Bone marrow (tissue), 2 donors: ENCODE measurements at places on chromosomes 7 and 10.

GRCh38 chr7:46468753-46469356 lies 547.8 kb upstream of the IGFBP3 start:
- no peak for DNase-seq

DNA sequence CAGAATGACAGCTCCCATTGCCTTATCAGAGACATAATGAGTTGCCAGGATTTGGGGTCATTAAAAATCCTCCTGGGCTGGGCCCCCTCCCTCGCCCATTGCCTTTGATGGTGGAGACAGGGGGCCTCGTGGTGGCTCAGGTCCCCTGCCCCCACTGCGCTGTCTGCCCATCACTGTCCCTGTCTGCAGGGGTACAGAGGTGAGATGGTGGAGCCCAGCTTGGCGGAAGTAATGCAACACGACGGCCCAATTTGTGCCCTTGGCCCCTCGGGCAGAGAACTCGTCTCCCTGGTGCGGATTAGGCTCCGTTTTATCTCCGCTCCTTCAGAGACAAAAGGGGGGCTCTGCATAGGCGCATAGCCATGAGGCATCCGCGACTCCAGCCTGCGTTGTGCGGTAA lies 152.4 kb upstream of the UNC5B start:
- no peak for DNase-seq

DNA sequence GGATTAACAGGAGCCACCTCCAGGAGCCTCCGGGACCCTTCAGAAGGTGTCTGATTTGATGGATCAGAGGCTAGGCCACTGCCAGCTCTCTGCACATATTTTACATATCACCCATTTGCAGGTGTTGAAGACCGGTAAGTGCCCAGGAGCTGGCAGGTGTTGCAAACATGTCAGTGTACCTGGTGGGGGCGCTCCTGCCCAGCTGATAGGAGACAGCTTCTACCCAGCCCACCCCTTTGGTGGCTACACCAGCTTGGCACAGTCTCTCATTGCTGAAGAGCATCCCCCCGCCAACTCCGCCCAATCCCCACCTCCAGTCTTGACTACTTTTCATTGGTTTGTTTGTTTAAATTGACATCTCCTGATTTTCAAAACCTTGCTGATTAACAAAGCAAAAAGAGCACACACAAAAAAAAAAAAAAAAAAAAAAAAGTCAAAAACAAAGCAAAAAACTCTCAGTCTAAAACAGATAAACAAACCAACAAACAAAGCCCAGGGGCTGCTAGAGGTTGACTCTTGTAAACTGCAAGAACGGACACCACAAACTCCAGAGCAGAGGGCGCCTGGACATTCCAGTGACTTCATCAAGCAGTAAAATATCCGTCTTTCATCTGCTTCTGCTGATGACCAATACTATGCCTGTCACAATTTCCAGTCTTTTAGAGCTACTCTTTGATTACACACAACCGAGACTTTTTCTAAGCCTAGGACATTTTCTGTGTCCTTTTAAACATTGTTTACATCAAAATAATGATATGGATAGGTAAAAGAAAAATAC lies 275.3 kb downstream of the NRG3 start:
- DNase-seq, result no peak

DNA sequence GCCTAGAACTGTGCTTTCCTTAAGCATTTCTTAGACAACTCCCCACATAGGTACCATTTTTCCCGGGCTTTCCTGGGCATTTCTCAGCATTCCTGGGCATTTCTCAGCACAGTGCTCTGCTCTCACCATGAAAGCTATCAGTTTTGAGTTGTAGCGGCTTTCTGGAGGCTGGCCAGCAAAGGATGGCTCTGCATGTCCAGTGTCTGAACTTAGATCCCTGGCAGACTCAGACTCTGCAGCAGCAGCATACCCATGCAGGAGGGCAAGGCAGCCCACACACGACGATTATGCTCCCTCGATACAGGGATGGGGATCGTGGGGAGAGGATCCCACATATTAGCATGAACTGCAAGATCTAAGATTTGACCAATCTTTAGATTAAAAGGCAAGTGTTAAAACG lies 248.9 kb upstream of the MKI67 start:
- no peak for DNase-seq

DNA sequence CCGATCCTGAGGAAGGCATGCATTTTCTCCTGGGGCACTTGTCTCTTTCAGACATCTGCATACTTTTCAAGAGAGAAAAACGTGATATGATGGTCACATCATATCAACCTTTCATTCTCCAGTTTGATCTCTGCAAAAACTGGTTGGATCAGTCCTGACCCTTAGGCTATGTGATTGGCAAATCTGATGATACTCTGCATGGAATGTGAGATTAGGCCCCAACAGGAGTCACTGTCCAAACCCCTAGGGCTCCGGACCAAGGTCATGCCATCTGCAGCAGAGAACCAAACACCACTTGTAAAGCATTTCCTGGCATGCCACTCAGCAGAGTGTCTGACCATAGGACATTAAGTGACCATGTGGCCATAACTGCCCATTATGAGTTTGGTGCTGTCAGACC lies 8.6 kb downstream of the GCK start:
- no peak for DNase-seq

GRCh38 chr7:141674702-141675101 lies 27.3 kb downstream of the DENND11 start:
- DNase-seq, result no peak

DNA sequence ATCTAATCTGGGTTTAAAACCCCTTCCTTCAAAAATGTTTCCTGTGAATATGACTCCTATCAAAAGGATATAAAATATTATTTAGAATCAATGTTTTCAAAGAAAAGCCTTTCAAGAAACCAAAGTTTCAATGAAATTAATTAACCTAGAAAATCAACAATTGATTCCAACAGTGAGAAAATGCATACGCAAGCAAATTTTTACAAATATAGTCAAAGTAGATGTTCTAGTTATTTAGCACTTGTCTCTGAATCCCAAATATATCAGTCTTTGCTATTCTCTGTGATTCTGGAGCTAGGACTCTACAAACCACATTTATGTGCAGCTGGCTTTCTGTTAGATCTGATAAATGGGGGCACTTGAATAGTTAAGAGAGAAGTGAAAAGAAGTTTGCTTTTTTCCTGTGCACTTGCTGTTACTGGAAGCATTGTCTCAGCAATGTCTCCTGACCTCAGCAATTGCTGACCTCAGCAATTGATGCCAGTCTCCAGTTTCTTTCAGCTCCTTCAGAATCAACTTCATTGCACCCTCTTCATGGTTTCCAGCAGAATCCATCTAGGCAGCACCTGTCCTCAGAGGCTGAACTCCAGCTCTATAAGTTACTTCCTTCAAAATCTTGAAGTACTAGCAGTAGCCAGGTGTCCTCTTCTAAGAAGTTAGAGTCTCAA lies 879.9 kb upstream of the LRRN3 start:
- no peak for DNase-seq
